ENCODE measurements at places on chromosomes 7 and 10. TPM values are rescaled to one million over a fixed set of nuclear protein-coding genes. Genes with fewer than 3 reads are reported as not detected.

Gene CSTF2T
- 11.2 TPM for polyA plus RNA-seq

Gene PPP1R17
- not detected for polyA plus RNA-seq

Gene INTS15
- polyA plus RNA-seq = 16.9 TPM

Gene CPVL
- polyA plus RNA-seq = 104 TPM

Gene MCM10
- not detected for polyA plus RNA-seq
